Stimulated activated CD8-positive, alpha-beta memory T cell treated with anti-CD3 and anti-CD28 coated beads, Interleukin-4, amount 100 ng/mL, for 1 hour (primary cell): ENCODE measurements at places on chromosomes 4 and X.

DNA sequence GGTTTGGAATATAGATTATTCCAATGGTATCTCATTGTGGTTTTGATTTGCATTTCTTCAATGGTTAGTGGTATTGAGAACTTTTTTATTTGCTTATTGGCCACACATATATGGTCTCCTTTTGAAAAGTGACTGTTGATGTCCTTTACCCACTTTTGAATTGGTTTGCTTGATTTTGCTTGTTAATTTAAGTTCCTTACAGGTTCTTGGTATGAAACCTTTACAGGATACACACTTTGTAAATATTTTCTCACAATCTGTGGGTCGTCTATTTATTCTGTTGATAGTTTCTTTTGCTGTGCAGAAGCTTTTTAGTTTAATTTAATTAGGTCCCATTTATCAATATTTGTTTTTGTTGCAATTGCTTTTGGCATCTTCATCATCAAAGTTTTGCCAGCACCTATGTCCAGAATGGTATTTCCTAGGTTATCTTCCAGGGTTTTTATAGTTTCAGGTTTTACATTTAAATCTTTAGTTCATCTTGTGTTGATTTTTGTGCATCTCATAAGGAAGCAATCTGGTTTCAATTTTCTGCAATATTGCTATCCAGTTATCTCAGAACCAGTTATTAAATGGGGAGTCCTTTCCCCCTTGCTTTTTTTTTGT lies 475.7 kb upstream of the PABPC4L start:
- DNase-seq = no peak

GRCh38 chrX:66553973-66554372 lies 84.9 kb downstream of the EDA2R start:
- DNase-seq = no peak

DNA sequence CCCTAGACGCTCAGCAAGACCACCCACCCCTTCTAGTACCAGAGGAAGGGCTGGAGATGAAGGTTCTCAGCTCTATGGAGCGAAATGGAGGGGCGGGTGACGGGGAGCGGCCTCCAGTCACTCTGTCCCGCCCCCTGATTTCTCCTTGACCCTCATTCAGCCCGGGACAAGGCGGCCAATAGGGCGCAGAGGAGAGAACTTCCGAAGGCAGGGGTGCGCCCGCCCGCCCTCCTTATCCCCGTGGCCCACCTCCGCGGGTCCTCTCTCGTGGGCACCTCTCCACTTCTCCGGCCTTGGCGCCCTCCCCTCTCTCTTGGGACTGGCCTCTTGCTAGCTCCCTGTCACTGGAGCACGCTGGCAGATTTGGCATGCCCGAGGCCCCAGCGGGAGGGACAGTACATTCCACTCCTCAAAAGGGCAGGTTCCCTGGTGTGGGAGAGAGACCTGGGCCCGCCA lies 1.1 kb upstream of the SEPTIN6 start:
- DNase-seq = no peak

GRCh38 chr4:137039370-137039769 lies 492.9 kb downstream of the PCDH18 start:
- DNase-seq = no peak

DNA sequence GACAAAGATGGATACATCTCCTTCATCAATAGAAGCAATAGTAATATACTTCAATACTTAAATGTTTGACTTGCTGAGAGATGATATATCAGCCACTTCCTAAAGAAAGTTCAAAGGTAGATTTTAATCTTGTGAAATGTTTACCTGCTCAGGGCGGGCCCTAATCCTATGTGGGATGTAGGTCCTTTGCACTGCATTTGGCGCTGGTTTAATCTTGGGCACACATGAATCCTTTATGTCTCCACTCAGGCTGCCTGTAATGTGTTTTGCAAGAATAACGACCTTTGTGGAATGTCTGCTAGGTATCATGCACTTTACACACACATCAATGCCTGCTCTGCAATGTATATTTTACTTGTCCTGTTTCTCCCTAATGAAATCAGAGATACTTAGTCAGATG lies 368.7 kb downstream of the GBA3 start:
- DNase-seq = no peak

GRCh38 chr4:26175905-26176470 lies 144.8 kb upstream of the RBPJ start:
- no peak for DNase-seq

DNA sequence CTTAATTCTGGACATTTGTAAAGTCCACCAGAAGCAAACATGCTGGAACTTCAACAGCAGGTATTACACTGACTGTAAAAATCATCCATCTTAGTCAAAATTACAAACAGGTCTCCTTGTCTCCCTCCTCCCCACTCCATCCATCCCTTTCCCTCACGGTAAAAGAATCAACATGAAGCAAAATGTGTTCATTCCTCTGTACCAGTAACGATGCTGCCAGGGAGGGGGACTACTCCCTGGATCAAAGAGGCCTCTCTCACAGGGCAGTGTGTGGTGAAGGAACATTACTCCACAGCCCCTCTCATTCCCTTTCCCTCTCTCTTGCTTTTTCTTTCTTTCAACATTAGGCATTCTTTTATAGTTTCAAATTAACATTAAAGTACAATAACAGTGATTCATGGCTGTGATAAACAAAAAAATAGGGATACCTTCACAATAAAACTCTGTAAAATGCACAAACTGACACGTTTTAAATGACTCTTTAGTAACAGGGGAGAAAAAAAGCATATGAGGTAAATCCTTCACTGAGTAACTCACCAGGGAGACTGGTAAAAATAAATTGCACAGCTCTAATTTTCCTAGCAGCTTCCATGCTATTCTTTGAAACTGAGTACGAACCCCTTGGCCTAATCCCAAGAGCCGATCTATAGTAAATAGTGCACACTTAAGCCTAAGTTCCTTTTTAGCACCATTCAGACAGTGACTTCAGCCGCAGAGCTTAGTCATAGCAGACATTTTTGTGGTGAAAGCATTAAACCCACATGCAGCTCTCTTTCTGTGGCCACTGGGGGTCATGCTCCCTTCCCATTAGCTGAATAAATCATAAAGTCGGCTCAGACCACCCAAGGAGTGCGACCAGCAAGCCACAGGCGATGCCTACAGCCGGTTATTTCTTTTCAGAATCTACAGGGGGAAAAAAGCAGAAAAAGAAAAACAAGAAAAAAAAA lies 215.6 kb upstream of the GYPA start:
- no peak for DNase-seq

GRCh38 chr4:23235628-23236390 lies 543.1 kb downstream of the GBA3 start:
- DNase-seq = no peak

GRCh38 chr4:156933633-156934258 lies 37.9 kb downstream of the PDGFC start:
- no peak for DNase-seq

DNA sequence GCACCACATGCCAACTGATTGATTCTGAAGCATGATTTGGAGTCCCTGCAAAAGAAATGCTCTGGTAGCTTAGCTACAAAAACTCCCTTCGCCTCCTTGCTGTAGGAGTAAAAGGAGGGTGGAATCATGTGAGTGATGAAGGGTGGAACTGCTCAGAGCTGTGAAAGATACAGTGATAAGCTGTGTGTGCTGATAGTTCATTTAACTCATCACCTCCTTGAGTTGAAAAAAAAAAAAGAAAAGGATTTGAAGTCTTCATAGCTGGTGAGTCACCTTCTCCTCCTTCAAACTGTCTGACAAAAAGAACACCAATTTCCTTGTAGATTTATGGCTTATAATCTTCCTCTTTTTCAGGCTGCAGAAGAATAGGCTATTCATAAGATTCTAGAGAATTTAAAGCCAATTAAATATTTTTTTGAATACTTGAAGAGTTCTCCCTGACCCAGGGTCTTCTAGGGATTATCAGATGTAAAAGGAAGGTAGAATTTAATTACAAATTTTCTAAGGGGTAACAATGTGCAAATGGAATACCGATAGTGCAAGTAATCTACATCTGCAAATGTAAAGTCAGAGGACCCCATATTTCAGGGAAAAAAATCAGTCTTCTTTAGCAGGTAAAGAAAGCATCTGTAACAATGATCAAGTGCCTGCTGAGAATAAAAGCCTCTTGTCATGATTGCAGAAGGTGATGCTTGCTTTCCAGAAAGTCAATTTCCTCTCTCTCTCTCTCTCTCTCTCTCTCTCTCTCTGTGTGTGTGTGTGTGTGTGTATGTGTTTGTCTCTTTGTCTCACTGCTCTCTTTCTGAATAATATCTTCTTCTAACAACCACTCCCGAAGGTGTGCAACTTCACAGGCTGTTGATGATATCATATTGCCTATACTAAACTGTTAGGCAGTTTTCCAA lies 208.8 kb upstream of the VEGFC start:
- DNase-seq = no peak

- DNase-seq = no peak
Observed at GRCh38 chr4:180164799-180165198, 2078.4 kb upstream of the TENM3 start.

DNA sequence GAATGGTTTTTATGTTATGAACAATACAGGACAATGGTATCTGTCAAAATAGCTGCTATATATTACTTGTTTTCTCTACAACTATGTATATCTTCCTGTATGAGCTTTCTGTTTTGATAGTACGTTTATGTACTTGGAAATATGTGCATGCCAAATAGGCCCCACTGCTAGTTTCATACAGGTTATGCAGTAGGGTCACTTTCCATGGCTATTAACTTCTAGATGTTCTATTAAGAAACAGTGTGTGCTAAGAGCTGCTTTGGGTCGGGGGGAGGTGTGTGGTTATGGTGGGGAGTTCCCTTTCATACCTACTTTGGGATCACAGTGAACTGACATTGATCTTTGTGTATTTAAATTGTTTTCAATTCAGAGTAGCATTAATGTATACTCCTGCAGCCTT lies 30.9 kb downstream of the RBPJ start:
- DNase-seq = no peak

DNA sequence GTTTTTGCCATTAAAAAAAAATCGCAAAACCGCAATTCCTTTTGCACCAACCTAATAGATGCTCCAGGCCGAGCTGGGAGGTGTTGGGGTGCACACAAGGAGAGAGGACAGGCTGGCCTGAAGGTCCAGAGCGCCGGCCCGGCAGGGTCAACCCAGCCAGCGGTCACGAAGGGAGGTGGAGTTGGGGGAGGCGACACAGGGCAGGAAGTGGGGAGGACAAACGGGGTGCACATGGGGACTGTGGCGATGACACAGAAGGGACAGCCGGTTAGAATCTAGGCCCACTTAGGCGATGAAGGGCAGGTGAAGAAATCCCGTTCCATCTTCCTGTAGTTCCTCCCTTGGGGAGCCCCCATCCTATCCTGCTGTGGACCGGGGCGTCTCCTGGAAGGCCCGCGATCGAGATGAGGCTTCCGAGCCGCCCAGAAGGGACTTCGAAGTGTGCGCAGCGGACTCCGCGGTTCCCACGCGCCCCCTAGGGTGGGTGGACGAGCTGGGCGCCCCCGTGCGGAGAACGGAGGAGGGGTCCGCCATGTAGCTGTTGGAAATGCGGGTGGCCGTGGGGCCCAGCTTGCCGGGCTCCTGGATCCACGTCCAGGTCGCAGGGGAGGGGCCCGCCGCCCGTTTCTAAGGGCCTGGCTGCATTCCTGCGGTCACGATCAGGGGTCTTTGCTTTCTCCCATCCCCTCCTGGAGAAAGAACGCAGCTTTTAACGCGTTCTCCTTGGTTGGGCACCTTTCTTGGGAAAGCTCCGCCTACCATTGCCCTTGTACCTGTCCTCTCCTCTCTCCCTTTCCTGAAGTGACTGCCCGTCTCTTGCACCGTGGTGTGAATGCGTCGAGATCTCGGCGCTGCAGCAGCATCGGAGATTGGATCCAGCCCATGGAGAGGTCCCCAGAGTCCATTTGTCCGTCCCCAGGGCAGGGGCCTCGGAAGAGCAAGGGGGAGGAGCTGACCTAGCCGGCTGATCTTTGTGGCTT lies 17.0 kb upstream of the HPF1 start:
- DNase-seq = no peak

DNA sequence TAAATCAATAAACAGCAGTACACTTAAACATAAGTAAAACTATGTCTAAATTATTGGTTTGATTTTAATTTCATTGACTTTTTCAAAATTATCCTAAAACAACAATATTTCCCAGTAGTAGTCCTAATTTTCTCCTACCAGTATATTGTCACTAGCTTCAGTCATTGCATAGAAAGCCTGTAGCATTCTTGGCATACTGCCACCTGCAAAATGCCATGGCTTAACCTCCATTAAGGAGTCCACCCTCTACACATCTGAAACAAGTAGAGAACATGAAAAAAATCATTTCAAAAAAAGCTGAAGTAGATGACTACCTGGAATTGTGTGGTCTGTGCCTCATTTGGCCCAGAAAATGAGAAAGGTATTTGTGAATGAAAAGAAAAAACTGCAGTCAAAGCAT lies 348.5 kb downstream of the INPP4B start:
- no peak for DNase-seq

GRCh38 chr4:22045051-22045630 lies 96.6 kb upstream of the KCNIP4 start:
- DNase-seq = no peak

- no peak for DNase-seq
Observed at GRCh38 chr4:76515975-76516843, 81.2 kb downstream of the SHROOM3 start.

- DNase-seq = no peak
Observed at GRCh38 chrX:97740044-97740443, 856.3 kb downstream of the RPA4 start.

- DNase-seq = no peak
Observed at GRCh38 chr4:156615066-156615531, 356.5 kb downstream of the PDGFC start.

GRCh38 chrX:50726296-50726695 lies 87.7 kb downstream of the SHROOM4 start:
- DNase-seq = no peak

DNA sequence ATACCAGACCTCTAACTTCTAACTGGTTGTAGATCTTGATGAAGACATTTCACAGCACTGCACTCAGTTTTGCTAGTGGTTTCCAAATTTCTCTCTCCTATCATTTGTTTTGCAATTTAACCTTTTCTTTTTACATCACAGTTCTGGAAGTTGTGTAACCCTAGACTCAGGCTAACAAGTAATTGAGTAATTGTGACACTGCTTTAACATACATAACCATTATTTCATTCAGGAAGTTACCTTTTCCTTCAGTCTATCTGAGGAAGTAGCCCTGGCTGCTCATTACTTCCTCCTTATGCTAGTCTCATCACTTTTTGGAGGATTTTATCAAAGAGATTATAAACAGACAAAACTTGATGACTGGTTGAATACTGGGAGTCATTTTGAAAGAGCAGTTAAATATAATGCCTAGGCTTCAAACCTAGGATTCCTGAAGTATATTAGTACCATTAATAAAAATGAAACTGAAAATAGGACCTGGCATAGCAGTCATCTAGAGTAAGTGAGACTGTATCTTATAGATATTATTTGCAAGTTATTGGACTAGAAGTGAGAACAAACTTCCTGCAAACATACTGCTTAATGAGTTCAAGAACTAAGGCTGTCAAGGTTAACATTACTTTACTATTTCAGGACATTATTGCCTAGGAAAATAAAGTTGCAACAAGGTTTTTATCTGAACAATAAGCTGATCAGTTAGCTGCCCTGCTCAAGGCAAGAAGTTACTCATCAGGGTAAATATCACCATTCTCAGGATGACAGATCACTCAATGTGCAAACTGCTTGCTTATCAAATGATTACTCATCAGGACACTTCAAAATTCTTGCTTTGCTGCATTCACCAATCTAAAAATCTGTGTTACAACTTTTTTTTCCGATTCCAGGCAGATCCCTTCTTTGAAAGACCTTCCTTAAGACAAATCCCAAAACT lies 25.6 kb upstream of the TEX13C start:
- no peak for DNase-seq
